CD4-positive, alpha-beta memory T cell (primary cell): ENCODE measurements at places on chromosomes 5 and 9.

GRCh38 chr9:126618190-126618584 lies 4.5 kb downstream of the LMX1B start:
- no peak for DNase-seq

GRCh38 chr9:83537331-83538171 lies 650 bp downstream of the FRMD3 start:
- no peak for DNase-seq

- DNase-seq, result no peak
Measured at GRCh38 chr5:66277981-66278380, 133.9 kb downstream of the SREK1 start.

- no peak for DNase-seq
Measured at GRCh38 chr9:70061776-70062175, 18.1 kb downstream of the MAMDC2 start.

- no peak for DNase-seq
Measured at GRCh38 chr5:56019306-56020272, 24.8 kb upstream of the IL6ST start.

- DNase-seq, result peak; percentile 46
Measured at GRCh38 chr5:132491368-132492364, 1.1 kb upstream of the IRF1 start.
